ENCODE measurements at places on chromosomes 16 and 17.
A peak's percentile ranks its signal among the peaks of the same experiment; 100 is the strongest.

DNA sequence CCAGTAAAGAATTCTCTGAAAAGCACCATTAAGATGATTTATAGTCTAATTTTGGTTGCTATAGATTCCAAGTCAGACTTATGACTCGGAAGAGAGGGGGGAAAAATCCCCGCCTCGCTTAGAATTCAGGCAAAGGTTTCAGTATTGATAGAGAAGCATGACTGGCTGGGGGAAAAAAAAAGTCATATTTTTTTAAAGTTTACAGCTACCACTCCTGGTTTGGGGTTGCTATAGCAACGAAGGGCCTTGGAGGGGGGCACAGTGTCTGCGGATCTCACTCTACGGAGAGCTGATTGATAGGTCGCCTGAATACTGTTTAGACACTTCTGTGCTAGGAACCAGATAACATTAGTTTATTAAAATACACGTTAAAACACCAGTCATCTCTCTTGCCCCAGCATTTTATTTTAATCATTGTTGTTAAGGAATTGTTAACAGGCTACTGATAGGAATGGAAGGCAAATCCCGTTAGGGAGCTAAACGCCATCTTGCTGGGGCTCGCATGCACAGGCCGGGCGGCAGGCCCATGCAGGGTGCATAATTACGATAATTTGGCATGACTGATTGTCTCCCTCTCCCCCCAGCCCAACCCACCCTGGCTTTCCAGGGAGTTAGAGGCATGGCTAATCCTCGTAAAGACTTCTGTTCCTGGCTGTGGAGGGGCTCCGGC is 380.0 kb upstream of the XYLT1 start:
- no peak for DNase-seq

DNA sequence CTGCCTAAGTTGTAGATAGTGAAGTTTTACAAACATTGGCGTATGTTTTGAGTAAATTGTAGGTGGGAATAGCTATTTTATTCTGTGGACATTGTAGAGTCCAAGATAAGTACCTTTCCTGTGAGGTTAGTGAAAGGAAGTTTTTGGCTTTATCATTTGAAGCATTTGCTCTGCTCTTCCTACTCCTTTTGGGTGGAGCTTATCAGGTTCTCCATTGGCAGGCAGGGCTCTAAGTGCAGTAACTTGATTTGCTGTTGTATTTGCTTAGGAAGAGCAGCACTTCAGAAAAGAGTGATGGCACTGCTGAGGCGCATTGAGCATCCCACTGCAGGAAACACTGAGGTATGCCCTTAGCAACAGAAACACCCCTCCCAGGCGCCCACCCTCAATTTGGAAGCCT is 70.1 kb downstream of the OMG start:
- no peak for DNase-seq

GRCh38 chr16:49876716-49877129 is 20.8 kb upstream of the ZNF423 start:
- no peak for DNase-seq

GRCh38 chr17:57603978-57604377 is 141.1 kb downstream of the CCDC182 start:
- peak; percentile 88 for DNase-seq

- no peak for DNase-seq
Observed at GRCh38 chr17:16398270-16399267, 16.8 kb upstream of the TRPV2 start.

GRCh38 chr17:429589-429988 is 77.0 kb upstream of the RPH3AL start:
- no peak for DNase-seq

DNA sequence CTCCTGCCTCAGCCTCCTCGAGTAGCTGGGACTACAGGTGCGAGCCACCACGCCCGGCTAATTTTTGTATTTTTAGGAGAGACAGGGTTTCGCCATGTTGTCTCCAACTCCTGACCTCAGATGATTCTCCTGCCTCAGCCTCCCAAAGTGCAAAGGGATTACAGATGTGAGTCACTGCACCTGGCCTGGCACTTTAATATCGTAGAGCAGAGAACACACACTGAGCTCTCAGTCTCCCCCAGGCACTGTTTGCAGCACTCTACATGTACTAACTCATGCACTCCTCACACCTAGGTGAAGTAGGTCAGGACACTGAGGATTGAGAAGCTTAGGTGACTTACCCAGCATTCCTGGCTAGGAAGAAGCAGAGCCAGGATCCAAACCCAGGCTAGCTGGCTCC is 15.0 kb downstream of the C17orf100 start:
- DNase-seq, result no peak

GRCh38 chr17:4043862-4044261 is 79.6 kb upstream of the ATP2A3 start:
- peak; percentile 58 for DNase-seq

GRCh38 chr16:85574672-85575475 is 38.2 kb upstream of the GSE1 start:
- DNase-seq, result no peak

- no peak for DNase-seq
Observed at GRCh38 chr17:64537488-64537887, 30.7 kb downstream of the CEP95 start.

DNA sequence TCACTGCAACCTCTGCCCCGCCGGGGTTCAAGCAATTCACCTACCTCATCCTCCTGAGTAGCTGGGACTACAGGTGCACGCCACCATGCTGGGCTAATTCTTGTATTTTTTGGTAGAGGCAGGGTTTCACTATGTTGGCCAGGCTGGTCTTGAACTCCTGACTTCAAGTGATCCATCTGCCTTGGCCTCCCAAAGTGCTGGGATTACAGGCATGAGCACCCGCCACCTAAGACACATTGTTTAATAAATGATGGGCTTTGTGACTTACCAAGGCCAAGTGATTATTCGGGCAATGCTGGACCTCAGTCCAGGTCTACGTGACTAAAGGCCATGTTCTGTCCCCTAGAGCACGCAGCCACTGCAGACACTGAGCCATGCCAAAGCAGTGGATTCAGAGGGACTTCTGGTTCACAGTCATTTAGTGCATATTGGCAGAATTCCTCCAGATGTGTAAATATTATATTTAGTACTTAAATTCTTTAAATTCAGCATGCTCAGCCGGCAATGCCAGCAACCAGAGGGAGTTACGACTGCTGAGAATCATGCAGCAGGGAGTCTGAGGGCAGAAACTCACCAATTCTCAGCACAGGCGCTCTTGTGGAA is 4.8 kb upstream of the ERCC4 start:
- DNase-seq, result no peak

DNA sequence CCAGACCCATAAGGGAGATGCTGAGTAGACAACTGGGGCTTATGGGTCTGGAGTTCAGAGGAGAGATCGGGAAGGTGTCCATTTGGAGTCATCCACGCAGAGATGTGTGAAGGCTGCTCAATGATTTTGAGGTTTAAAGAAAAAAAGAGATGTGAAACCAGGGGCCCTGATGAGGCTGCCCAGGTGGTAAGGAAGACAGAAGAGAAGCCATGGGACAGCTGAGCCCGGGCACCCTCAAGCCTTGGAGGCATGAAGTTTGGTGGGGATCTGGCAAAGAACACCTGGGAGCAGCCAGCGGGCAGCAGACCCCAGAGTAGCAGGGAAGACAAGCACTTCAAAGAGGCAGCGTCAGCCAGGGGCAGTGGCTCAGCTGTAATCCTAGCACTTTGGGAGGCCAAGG is 20.8 kb upstream of the MYO15B start:
- no peak for DNase-seq

DNA sequence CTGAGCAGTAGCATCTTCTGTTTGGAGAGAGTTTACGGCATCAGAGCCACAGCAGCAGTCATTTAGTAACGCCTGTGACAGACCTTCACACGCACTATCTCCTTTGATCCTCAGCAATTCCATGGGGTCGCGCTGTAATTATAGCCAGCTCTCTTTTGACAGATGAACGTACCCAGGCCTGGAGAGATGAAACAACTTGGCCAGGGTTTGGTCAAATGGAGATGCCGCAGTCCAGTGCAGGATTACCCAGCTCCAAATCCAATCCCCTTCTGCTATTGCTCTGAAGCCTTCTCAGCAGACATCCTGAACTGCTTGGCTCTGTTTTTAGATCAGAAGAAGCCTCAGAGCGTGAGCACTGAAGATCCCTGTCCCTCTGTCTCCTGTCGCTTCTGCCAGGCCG is 83.9 kb downstream of the SOX9 start:
- no peak for DNase-seq

DNA sequence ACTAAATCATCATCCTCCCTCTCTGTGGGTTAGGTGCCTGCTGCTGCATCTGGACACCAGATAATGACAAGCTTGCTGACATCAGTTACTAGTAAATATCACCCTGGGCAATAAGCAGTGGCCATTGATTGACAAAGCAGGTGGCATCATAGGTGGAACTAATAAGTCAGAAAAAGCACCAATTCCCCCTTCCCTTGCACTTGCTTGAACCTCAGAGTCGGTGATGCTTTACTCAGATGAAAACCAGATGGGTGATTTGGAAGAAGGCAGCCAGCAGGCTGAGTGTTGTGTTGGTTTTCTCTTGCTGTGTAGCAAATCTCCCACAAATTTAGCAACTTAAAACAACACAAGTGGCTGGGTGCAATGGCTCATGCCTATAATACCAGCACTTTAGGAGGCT is 146.9 kb upstream of the NOL11 start:
- no peak for DNase-seq

- no peak for DNase-seq
Observed at GRCh38 chr17:53472586-53472985, 350.1 kb upstream of the KIF2B start.

- DNase-seq, result no peak
Observed at GRCh38 chr17:6135236-6135635, 65.1 kb downstream of the WSCD1 start.

- DNase-seq, result no peak
Observed at GRCh38 chr16:88337021-88337420, 45.7 kb upstream of the ZNF469 start.

GRCh38 chr17:50955667-50956120 is 89.5 kb upstream of the TOB1 start:
- no peak for DNase-seq

- no peak for DNase-seq
Observed at GRCh38 chr16:48101069-48101674, 54.6 kb downstream of the ABCC12 start.

- no peak for DNase-seq
Observed at GRCh38 chr16:64051824-64052223, 1070.0 kb downstream of the CDH11 start.

- DNase-seq, result no peak
Observed at GRCh38 chr16:49362230-49362629, 11.4 kb upstream of the C16orf78 start.

GRCh38 chr16:51931653-51932052 is 615.3 kb downstream of the TOX3 start:
- DNase-seq, result no peak

- DNase-seq, result peak; percentile 91
Observed at GRCh38 chr17:43546319-43547188, at the start of gene ETV4. Gene ETV4 (minus strand): TSS chr17:43546340. CDS start chr17:43545617, 723 bp downstream.

DNA sequence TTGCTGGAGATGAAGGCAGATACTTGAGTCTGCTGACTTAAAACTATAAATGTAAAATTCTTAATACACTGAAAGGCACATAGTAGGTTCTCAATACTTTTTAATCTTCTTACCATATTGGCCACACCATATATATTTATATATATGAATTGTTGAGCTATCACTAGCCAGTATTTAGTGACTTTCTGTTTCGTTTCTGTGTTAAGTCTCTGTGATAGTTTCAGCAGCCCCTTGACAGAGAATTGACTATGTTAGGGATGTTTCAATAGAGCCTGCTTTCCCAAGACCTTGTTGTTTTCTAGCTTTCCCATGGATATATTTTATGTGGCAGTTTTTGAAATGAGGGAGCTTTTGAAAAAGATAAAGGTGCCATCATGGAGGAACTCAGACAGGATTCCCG is 206.5 kb upstream of the GOT2 start:
- DNase-seq, result no peak

DNA sequence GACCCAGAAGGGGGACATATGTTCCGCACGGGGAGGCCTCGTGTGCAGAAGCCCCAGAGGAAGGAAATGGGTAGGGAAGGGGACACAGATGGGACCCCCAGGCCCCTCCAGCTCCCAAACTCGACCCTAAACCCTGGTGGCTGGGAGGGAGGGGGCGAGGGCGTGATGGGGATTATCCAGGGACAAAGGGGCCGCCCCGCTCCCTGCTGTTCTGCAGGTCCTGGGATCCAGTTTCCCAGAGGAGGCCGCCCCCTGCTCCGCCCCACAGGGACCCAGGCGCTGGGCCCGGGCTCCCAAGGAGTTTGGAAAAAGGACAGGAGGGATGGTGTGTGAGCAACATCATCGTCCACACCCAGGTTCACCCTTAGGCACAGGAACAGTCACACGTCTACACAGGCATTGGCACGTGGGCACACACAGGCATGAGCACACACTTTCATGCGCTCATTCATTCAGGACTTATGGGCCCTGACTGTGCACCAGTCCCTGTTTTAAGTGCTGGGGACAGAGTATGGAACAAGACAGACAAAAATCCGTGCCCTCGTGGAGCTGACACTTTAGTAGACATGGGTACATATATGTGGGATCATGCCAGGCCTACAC is 12.8 kb upstream of the FBXL19 start:
- no peak for DNase-seq

GRCh38 chr16:57196753-57197152 is 10.6 kb downstream of the RSPRY1 start:
- DNase-seq, result no peak

DNA sequence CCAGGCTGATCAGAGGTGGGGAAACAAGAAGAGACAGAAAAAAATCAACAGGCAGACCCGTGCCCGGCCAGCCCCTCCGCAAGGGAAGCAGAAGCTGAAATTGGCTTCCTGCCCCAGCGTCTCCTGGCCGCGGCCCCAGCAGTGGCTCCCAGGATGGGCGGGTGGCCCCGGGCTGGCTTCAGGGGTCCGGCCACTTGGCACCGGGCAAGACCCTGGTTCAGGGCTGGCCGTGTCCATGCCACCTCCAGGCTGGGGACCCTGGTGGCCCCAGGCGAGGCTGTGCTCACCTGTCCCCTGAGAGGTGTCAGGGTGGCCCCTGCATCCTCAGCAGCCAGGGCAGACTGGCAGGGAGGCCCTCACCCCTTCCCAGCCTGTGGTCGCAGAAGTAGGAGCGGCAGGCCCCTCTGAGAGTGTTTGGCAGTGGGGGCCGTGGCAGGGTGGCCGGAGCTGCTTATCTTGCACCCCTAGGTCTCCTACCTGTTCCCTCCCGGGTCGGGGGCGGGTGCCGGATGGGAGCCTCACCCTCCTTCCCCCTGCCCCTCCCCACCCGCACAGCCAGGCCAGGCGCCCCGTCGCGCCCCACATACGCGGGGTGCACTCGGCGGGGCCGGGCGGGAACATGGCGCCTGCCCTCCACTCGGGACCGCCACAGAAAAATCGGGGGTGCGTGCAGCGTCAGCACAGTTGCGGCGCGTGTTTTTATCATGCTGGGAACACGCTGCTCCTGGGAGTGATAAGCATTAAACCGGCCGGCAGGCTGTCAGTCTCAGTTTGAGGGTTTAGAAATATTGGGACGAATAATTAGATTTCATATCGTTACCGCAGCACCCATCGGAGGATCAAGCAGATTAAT is 46.7 kb upstream of the ZC3H18 start:
- no peak for DNase-seq
